Activated CD8-positive, alpha-beta T cell treated with anti-CD3 and anti-CD28 coated beads for 36 hours (primary cell): ENCODE measurements at places on chromosomes 6 and 20. TPM values are rescaled to one million over a fixed set of nuclear protein-coding genes. Genes with fewer than 3 reads are reported as not detected.

DNA sequence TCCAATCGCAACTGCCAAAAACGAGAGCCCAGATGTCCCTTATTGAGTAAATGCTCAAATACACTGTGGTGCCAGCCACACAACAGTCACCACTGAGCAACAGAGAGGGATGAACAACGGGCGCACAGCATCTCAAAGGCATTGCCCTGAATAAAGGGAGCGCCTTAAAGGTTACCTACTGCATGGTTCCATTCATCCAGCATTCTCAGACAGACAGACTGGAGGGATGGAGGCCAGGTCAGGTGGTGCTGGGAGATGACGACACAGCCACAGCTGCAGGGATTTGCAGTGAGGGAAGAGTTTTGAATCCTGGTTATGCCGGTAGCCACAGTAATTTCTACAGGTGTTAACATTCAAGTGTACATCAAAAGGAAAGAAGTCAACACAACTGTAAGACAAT lies 615.5 kb upstream of the AGPAT4 start:
- H3K36me3 ChIP-seq = no peaks in the 10 kb centered on the region
- no peak overlapping the region for H3K27ac ChIP-seq
- no peaks in the 10 kb centered on the region for H3K27me3 ChIP-seq
- H3K4me3 ChIP-seq = no peak overlapping the region

GRCh38 chr6:153145591-153145990 lies 14.5 kb upstream of the RGS17 start:
- H3K27me3 ChIP-seq = peaks cover 3% of the 10 kb centered on the region
- DNase-seq = no peak
- H3K4me1 ChIP-seq = no peaks in the 10 kb centered on the region

DNA sequence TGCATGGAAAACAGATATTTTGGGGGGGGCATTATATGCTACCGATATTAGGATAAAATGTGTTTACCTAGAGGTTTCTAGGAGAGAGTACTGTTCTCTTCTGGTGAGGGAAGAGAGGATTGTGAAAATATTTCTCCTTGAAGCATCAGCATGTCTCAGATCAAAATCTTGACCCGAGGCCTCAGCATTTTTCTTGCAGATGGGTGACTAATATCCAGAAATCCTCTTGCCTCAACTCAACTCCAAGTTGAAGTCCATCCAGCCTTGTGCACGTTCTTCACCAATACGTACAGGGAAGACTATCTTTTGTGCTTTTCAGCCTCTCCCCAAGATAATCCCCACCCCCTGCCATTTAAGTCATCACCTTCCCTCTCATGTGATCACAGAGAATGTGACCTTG lies 59.5 kb downstream of the PRND start:
- no peaks in the 10 kb centered on the region for H3K27me3 ChIP-seq
- peaks cover 6% of the 10 kb centered on the region for H3K4me1 ChIP-seq
- no peak for DNase-seq
- H3K27ac ChIP-seq = peak overlapping the region; percentile 46
- H3K36me3 ChIP-seq = peaks cover 11% of the 10 kb centered on the region
- H3K4me3 ChIP-seq = no peak overlapping the region

The HTR1B gene
- total RNA-seq = not detected

The GTF3C6 gene
- 87.5 TPM for total RNA-seq

The CDSN gene
- total RNA-seq = not detected

The SCUBE3 gene
- total RNA-seq = not detected

GRCh38 chr6:166707045-166707444 lies 80.0 kb upstream of the RPS6KA2 start:
- H3K27ac ChIP-seq = no peak overlapping the region
- peaks cover 4% of the 10 kb centered on the region for H3K27me3 ChIP-seq
- no peaks in the 10 kb centered on the region for H3K36me3 ChIP-seq
- DNase-seq = peak; percentile 55
- H3K4me1 ChIP-seq = no peaks in the 10 kb centered on the region

The BRPF3 gene
- 20.9 TPM for total RNA-seq

The TRIM10 gene
- not detected for total RNA-seq

GRCh38 chr6:73548458-73549446 lies 27.9 kb upstream of the EEF1A1 start:
- no peaks in the 10 kb centered on the region for H3K4me1 ChIP-seq
- no peaks in the 10 kb centered on the region for H3K36me3 ChIP-seq
- H3K27ac ChIP-seq = no peak overlapping the region
- no peak for DNase-seq
- no peak overlapping the region for H3K4me3 ChIP-seq

DNA sequence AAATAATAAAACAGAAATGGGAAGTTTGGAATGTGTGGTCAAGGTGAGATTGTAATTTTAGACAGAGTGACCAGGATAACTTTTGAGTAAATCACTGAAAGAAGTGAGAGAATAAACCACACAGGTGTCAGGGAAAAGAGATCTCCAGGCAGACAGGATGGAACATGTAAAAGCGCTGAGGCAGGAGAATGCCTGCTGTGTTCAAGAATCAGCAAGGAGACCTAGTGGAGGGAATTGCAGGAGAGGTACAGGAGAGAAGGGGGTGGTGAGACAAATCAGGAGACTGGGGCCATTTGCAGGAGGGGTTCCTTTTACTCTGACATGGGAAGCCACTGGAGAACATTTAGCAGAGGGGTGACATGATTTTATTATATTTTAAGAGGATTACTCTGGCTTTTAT lies 456.7 kb downstream of the NKAIN2 start:
- no peaks in the 10 kb centered on the region for H3K36me3 ChIP-seq
- no peak for DNase-seq
- H3K27me3 ChIP-seq = no peaks in the 10 kb centered on the region

GRCh38 chr20:10707068-10707467 lies 33.3 kb upstream of the JAG1 start:
- H3K36me3 ChIP-seq = no peaks in the 10 kb centered on the region
- H3K27ac ChIP-seq = no peak overlapping the region
- no peaks in the 10 kb centered on the region for H3K4me1 ChIP-seq
- H3K4me3 ChIP-seq = no peak overlapping the region
- no peak for DNase-seq

DNA sequence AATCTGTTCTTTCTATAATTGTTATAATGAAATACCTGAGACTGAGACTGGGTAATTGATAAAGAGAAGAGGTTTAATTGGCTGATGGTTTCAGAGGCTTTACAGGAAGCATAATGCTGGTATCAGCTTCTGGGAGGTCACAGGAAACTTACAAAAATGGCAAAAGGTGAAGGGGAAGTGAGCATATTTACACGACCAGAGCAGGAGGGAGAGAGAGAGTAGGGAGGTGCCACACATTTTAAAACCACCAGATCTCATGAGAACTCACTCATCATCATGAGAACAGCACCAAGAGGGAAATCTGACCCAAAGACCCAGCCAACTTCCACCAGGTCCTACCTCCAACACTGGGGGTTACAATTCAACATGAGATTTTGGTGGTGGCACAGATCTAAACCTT lies 2.6 kb upstream of the SIRPB1 start:
- no peak overlapping the region for H3K4me3 ChIP-seq
- H3K36me3 ChIP-seq = peaks cover 24% of the 10 kb centered on the region
- no peak for DNase-seq
- peak overlapping the region; percentile 87 for H3K27ac ChIP-seq
- H3K4me1 ChIP-seq = peaks cover 83% of the 10 kb centered on the region

The TULP1 gene
- total RNA-seq = not detected

DNA sequence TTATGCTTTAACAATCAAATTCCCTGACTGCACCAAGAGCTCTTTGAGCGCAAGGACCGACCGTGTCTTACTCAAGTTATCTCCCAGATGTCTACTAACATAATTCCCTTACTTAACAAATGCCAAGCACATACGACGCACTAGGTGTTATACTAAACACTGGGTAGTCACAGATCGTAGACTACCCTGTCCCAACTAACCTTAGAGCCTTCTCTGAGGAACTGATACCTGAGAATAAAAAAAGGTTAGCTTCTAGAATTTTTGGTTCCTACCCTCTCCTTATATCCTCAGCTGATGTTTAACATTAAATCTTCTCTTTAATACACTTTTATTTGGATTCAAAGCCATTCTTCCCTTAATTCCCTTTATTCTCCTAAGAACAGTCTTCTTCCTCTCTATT lies 38.5 kb downstream of the EPB41L2 start:
- no peak for DNase-seq
- H3K27ac ChIP-seq = no peak overlapping the region
- no peaks in the 10 kb centered on the region for H3K4me1 ChIP-seq
- H3K36me3 ChIP-seq = no peaks in the 10 kb centered on the region
- no peak overlapping the region for H3K4me3 ChIP-seq
